ENCODE measurements at places on chromosomes 12 and 14. TPM values are rescaled to one million over a fixed set of nuclear protein-coding genes. Genes with fewer than 3 reads are reported as not detected.

HCAR2 gene
- total RNA-seq, result 29.7 TPM

GPRC5D gene
- total RNA-seq, result not detected

CHD8 gene
- total RNA-seq, result 46.3 TPM

COX8C gene
- not detected for total RNA-seq

DPF3 gene
- total RNA-seq, result 1.1 TPM

INSM2 gene
- total RNA-seq, result not detected

LRTM2 gene
- total RNA-seq, result not detected

PRKD1 gene
- 0.56 TPM for total RNA-seq

MIPOL1 gene
- total RNA-seq, result 3.4 TPM

TAS2R46 gene
- 0.40 TPM for total RNA-seq

GALNT16 gene
- total RNA-seq, result 1.00 TPM

PPFIA2 gene
- not detected for total RNA-seq

SCN8A gene
- total RNA-seq, result 0.68 TPM
